Cerebellar cortex (tissue), 1 donor: ENCODE measurements at places on chromosomes 7 and 10.

DNA sequence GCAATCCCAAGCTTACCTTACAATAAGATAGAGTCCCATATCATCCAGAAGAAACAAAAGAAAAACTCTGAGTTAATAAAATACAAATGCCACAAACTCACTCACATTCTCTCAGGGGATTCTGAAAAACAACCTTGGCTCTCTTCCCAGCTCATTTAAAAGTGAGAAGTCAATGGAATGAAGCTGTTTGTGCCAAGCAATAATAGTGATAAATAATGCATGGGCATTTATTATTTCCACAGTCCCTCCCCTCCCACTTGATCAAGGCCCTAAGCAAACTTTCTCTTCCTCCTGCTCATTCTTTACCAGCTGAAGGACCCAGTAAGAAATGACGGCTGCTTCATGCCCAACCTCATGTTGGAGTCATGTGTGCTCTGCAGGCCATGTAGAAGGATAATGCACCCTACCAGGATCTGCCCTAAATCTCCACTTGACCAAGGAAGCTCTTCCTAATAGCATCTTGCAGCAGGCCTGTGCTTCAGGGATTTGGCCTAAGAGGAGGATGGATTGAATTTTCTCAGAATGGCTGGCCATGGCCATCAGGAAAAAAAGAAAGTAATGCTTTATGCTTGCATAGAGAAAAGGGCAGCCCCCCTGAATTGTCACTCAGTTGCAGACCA lies 451.3 kb downstream of the GPAM start:
- DNase-seq, result peak; percentile 70

- DNase-seq, result peak; percentile 66
These were observed 52.2 kb downstream of the GPR158 start for GRCh38 chr10:25226775-25227682.

GRCh38 chr10:119737039-119737663 lies 11.3 kb downstream of the INPP5F start:
- DNase-seq, result no peak

GRCh38 chr7:29385214-29385814 lies 178.3 kb upstream of the PRR15 start:
- DNase-seq, result no peak
